Common myeloid progenitor, CD34-positive (primary cell): ENCODE measurements at places on chromosomes 2 and 18.

DNA sequence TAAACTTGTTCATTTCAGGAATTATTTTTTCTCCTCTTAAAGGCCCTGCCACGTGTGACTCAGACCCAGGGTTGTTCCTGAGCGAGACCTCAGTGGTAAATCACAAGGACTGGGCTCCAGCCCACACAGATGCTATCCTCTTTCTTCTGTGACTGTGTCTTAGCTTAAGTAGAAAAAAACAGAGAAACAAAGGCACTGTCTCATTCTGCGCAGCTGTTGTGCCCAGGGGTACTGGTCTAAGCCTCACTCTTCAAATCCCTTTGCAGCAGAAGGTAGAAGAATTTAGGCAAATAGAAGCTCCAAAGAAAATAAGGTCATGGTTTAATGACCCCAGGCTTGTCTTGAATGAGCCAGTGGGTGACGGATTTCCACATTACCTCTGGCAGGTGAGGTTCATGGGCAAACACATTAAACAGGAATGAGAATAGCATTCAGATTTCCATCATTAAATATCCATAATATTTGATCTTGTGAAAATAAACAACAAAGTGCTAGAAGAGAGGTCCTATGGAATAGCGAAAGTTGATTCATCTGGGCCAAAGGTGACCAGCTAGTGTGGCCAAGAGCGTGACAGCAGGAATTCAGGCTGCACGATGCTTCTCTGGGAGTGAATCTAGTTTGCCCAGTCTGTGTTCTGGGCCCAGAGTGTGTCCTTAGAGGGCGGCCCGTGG is 63.3 kb downstream of the LIPG start:
- H3K4me3 ChIP-seq: no peak overlapping the region
- H3K36me3 ChIP-seq: no peaks in the 10 kb centered on the region
- no peak overlapping the region for H3K27ac ChIP-seq
- peaks cover 11% of the 10 kb centered on the region for H3K4me1 ChIP-seq
- peaks cover 23% of the 10 kb centered on the region for H3K27me3 ChIP-seq

DNA sequence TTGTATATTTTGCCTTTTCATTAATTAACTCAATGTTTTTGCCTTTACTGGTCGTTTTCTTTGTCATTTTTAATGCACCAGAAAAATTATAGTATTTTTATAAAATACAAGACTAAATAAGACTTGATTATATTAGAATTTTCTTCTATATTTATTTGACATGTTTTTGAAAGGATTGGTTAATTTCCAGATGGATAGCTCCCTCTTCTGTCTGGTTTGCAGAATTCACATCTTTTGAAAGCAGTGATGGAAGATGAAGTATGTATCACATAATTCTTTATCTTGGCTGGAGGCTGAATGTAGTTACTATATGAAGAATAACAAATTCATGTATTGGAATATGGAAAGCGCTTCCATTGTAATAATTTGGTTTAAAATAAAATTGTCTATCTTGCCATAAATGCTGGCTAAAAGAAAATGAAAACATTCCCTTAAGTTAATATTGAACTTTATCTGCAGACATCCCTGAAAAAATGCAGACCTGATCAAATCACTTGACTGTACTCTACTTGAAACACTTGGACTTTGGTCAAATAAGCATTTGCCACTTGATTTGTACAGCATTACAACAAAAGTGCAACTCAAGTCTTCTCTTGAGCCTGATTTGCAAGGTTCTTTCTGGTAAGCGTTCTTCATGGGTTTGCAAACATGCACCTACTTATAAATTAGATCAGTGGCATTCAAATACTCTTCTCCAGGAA is 86.3 kb upstream of the EFEMP1 start:
- H3K27me3 ChIP-seq: peaks cover 3% of the 10 kb centered on the region
- H3K4me1 ChIP-seq: no peaks in the 10 kb centered on the region
- H3K36me3 ChIP-seq: no peaks in the 10 kb centered on the region
- H3K27ac ChIP-seq: no peak overlapping the region
- peak; percentile 42 for DNase-seq

DNA sequence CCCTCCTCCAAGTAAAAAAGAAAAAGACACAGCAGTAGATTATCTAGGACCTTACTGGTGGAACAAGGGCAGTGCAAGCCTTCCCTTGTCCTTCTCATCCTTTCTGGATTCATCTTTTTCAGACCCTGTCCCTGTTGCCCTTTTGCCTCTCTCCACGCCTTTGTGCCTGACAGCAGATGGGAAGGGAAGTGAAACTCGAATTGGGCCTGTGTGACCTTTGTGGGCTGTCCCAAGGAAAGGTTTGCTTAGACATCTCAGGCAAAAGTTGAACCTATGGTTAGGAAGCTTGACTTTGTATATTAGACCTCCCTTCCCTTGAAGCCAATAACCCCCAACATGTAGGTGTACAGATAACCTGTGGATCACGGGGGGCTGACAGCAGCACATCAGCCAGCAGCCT is 185.3 kb downstream of the PRKCE start:
- H3K36me3 ChIP-seq: no peaks in the 10 kb centered on the region
- H3K4me3 ChIP-seq: no peak overlapping the region
- H3K27ac ChIP-seq: no peak overlapping the region
- H3K27me3 ChIP-seq: no peaks in the 10 kb centered on the region
- no peak for DNase-seq

- peaks cover 46% of the 10 kb centered on the region for H3K36me3 ChIP-seq
- peak; percentile 7 for DNase-seq
- H3K4me3 ChIP-seq: no peak overlapping the region
- no peak overlapping the region for H3K27ac ChIP-seq
Measured at GRCh38 chr2:112665113-112665780, 19.5 kb downstream of the SLC20A1 start.

DNA sequence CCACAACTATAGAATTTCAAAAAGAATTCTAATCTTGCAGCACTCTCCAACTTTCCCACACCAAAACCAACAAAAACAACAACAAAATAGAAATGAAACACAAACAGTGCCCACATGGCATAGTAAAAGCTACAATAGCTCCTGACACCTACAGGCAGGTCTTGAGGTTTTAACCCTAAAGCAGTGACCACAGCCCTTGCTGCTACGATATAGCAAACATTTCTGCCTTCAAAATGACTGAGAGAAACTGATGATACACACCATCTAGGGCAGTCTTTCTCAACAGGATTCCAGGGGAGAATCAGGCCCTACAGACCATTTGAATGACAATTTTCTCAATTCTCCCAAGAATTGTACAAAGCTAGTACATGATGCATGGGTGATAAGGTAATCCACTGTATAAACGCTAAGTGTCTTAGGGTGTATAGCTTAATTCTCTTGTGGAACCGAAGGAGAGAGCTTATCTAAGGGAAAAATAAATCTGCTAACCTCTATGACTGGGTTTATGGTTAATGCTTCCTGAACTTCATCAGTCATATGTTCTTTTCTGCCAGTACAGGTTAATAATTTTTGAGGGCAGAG is 46.5 kb downstream of the TRAK2 start:
- no peaks in the 10 kb centered on the region for H3K27me3 ChIP-seq
- DNase-seq: no peak
- H3K4me3 ChIP-seq: no peak overlapping the region
- peak overlapping the region; percentile 26 for H3K27ac ChIP-seq

GRCh38 chr2:116510117-116510671 is 1304.3 kb upstream of the DDX18 start:
- H3K36me3 ChIP-seq: no peaks in the 10 kb centered on the region
- no peak overlapping the region for H3K27ac ChIP-seq
- no peak overlapping the region for H3K4me3 ChIP-seq
- DNase-seq: peak; percentile 2

GRCh38 chr2:34656632-34657031 is 1057.5 kb upstream of the FAM98A start:
- H3K4me1 ChIP-seq: no peaks in the 10 kb centered on the region
- no peak overlapping the region for H3K4me3 ChIP-seq
- H3K36me3 ChIP-seq: no peaks in the 10 kb centered on the region
- no peaks in the 10 kb centered on the region for H3K27me3 ChIP-seq
- no peak for DNase-seq
